ENCODE measurements at places on chromosomes 1 and 21.

GRCh38 chr1:93904228-93904627 is 5.0 kb downstream of the GCLM start:
- DNase-seq: no peak

- peak; percentile 74 for DNase-seq
Measured at GRCh38 chr21:42002421-42002958, 7.7 kb downstream of the ZBTB21 start.

DNA sequence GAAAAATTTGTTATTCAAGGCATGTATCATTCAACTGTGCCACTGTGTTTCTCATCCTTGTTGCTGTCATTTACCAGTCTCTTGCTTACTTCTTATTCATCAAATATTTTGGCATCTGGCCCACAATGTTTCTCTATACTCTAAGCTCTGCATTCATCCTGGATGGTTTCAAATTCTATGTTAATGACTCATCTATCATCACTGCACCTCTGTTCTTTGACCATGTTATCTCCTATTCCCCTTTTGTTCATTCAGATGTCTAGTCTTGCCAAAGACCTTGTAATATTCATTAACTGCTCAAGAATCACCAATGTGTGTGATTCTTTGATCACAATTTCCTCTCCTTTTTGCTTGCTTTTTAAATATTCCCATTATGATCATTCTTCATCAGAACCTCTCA is 54.6 kb upstream of the PRKACB start:
- DNase-seq: no peak

DNA sequence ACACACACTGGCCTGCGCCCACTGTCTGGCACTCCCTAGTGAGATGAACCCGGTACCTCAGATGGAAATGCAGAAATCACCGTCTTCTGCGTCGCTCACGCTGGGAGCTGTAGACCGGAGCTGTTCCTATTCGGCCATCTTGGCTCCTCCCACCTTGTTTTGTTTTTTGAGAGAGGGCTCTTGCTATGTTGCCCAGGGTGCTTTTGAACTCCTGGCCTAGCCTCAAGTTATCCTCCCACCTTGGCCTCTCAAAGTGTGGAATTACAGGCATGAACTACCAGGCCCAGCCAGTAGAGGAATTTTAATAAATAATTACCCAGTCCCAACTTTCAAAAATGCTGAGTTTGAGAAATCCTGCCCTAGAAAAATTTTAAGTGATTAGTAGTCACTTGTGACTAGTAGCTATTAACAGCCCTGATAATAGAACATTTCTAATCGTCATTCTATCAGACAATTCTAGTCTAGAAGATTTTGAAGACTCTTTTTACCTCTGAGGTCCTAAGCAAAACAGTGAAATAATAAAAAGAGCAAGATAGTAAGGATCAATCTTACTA is 30.9 kb upstream of the SLC35D1 start:
- DNase-seq: no peak

DNA sequence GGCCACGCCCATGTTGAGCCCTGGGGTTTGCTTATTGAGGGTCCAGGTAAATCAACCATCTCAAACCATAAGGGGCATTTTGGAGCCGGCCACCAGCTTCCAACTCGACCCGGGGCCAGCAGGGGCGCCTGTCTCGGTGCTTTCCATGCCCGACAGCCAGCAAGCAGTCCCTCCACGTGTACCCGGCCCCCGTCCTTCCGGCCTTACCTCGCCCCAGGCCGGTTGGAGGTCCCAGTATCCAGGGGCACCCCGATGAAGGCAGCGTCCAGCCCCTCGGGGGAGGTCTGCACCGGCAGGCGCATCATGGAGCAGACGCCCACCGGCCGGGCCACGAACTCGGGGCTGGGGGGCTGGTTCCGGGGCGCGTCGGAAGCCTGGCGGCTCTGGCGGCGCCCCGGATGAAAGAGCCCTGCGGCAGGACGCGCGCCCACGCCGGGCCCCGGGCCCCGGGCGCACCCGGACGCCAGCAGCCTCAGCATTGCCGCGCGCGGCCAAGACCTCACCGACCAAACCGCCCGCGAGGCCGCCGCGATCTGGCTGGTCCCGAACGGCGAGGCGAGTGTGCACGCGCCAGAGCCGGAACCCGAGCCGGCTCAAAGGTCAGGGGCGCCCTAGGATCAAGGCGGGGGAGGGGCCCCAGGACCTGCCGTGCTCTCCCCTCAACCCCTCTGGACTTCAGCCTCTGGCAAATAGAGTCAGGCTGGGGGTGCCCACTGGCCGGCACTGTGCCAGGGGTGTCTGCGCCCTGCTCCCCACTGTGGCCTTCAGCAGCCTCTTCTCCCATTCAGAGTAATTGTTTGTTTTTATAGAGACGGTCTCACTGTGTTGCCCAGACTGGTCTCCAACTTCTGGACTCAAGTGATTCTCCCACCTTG is at the start of gene AGMAT:
Gene AGMAT (minus strand): TSS at position 563 of the 875 bp plus-strand sequence. CDS start 84 bp downstream, at position 479.
- DNase-seq: peak; percentile 52

- DNase-seq: peak; percentile 45
Measured at GRCh38 chr1:66764994-66765578, 12.8 kb downstream of the DYNLT5 start.

DNA sequence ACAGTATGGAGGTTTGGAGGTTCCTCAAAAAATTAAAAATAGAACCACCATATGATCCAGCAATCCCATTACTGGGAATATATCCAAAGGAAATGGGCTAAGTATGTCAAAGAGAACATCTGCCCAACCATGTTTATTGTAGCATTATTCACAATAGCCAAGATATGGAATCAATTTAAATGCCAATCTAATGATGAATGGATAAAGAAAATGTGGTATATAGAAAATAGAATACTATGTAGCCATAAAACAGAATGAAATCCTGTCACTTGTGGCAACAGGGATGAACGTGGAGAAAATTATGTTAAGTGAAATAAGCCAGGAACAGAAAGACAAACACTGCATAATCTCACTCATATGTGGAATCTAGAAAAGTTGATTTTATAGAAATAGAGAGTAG is 201.7 kb upstream of the AJAP1 start:
- DNase-seq: no peak

GRCh38 chr1:186152620-186153239 is 222.3 kb downstream of the TPR start:
- DNase-seq: no peak

DNA sequence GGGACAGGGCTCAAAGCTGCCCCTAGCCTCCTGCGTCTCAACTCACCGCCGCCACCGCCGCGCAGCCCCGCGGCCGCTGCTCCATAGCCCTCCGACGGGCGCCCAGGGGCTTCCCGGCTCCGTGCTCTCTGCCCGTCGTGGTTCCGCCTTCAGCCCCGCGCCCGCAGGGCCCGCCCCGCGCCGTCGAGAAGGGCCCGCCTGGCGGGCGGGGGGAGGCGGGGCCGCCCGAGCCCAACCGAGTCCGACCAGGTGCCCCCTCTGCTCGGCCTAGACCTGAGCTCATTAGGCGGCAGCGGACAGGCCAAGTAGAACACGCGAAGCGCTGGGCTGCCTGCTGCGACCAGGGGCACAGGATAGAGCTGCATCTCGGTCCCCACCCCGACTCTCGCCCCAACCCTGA is at the start of gene TNFRSF25:
Gene TNFRSF25 (minus strand): TSS at position 151 of the 400 bp plus-strand sequence. CDS start 66 bp downstream, at position 85.
- peak; percentile 58 for DNase-seq

DNA sequence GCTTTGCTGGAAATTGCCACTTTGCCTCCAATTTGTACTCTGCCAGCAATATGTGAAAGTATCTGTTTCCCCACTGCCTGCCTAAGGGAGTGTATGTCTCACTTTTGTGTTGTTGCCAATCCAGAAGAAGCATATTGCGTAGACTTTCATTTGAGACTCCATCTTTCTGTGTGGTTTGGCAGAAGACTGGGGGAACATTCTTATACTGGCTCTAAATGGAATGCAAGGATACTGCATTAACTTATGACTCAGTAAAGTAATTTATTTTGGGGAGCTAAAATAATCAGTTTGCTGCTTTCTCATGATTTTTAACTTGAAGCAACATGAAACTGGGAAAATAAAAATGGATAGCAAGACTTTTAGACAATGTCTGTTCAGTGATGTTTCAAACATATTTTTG is 107.7 kb upstream of the TMPRSS2 start:
- DNase-seq: no peak

DNA sequence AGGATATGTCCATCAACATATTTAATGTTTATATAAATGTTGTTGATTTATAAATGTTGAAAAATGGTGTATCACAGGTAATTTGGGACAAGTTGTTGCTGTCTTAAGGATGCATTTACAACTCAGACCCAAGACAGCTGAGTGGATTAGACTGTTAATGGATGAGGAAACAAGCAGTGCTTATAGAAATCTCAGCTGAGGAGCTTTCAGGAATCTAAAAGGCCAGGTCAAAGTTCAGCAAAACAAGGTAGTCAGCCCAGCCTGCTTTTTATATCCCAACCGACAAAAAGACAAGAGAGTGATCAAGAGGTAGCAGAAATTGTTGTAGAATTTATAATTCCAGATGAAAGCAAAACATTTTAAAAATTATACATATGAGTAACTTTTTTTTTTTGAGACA is 16.6 kb upstream of the USP1 start:
- no peak for DNase-seq

Measured in activated CD4-positive, alpha-beta T cell treated with anti-CD3 and anti-CD28 coated beads, Interleukin-2, amount 50 U/mL, for 4 hours (primary cell).